Stimulated activated CD4-positive, alpha-beta T cell treated with anti-CD3 and anti-CD28 coated beads, Interleukin-4, amount 100 ng/mL, for 24 hours (primary cell): ENCODE measurements at places on chromosomes 2 and 18.

DNA sequence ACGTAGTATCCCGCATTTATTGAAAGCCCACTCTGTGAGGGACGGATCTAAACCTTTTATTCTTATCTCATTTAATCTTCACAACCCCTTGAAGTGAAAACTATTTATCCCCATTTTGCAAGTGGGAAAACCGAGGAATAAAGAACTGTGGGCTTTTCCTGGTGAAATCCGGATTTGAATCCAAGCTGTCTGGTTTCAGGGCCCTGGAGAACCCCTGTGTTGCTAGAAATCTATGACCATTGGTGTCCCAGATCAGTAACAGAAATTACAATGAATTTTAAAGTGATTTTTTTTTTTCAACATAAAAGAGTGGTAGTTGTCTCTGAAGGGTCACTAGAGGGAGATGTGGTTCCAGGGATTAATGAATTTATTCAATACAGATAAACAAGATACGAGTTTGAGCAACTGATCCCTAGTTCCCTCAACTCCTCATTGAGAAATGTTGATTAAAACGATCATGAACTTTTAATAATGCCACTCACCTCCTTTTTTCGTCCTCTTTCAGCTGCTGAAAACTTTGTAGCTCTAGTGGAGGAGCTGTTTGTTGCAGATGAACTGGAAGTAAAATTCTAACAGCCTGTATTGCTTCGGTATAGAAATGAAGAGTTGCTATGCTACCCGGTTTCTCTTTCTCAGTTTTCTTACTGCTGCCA is 940 bp downstream of the XRCC5 start:
- DNase-seq, result no peak

DNA sequence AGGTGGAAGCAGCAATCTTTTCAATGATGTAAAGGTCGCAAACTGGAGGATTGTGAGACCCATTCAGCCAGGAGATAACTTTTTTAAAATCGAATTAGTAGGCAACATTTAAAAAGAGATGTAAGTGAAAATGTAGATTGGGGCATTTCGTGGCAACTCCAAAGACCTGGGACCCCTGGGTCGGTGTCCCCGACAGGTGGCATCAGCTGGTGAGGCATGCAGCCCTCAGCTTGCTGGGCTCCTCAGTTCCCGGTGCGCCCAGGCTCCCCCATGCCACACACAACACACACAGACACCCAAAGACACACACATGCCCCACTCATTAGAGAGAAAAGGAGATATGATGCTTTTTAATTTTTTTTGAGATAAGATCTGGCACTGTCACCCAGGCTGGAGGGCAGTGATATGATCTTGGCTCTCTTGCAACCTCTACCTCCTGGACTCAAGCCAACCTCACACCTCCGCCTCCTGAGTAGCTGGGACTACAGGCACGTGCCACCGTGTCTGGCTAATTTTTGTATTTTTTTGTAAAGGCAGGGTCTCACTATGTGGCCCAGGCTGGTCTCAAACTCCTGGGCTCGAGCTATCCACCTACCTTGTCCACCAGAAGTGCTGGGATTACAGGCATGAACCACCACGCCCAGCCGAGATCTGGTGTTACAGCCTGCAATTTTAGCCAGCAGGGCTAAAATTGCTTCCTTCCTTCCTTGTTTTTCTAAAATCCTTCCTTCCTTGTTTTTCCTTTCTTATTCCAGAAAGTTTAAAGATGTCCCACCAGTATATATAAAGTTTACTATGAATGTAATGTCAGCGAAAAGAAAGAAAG is 122.6 kb upstream of the EPAS1 start:
- DNase-seq, result no peak

- peak; percentile 44 for DNase-seq
Observed at GRCh38 chr2:227106845-227107759, 56.9 kb downstream of the COL4A4 start.

DNA sequence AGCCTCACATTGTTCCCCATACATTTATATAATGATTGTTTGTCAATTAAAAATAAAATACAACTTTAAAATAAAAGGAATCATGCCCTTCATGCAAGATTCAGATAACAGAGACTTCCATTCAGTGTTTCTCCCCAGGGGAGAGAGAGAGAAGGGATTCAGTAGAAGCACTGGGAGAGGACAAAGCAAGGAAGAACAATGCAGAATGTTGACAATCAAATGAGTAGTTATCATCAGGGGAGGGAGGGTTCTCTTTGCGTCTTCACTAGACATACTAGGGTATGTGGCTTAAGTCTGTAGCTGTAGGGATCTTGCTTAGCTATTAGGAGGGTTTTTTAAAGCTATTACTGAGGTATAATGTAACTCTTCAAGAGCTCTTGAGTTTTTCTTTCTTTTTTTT is 30.7 kb downstream of the FSHR start:
- no peak for DNase-seq

- DNase-seq, result no peak
Observed at GRCh38 chr18:51041677-51042352, 11.8 kb downstream of the SMAD4 start.

DNA sequence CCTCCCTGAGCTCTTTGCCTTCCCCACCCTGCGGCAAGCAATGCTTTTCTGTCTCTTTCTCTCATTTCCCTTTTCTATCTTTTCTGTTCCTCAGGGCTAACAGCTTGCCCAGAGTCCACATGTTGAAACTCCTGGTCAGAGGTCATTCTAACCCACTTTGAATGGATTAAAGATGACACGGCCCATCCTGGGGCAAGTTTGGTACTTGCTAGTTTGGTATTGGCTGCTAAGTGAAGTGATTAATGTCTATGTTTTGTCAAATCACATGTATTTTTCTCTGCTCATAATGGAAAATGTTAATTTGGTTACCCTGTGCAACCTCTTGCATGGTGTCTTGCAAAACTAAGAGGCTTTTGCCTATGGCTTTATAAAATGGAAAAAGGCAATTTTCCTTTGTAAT is 960.2 kb downstream of the CNTNAP5 start:
- DNase-seq, result no peak

DNA sequence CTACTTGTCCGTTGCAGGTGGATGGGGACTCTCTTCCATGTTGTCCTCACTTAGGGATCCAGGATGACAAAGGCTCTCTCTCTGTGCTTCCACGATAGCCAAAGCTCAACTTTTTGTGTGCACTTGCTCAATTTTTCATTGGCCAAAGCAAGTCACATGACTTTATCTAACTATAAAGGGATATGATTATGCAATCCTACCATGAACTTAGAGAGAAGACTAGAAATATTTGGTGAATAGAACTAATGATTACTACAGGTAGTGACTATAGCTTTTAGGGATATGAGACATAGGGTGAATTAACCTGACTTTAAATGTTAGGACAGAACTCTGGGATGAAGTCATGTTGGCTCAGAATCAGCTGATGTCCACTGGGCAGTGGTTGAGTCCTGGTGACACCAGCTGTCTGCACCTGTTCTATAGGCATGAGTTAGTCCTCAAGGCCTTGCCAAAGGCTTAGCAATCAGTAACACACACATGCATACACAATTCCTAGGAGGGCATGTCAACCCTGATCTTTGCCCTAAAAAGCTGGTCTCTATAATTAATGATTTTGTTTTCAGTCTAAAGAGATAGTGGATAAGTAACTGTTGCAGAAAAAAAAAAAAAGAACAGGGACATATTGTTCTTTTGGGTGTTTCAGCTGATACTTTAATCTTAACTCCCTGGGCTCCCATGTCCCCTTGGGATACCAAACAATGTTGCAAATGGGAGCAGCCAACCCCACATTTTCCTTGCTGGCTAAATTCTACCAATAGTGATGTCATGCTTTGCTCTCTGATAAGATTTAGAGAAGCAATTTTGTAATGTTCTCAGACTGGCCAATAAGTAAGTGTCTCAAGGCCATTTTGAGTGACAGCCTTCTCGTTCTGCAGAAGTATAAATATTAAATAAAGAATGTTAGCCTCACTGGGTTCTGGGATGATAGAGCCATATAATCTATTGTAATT is 12.5 kb upstream of the HK2 start:
- no peak for DNase-seq

- DNase-seq, result no peak
Observed at GRCh38 chr2:211944572-211944971, 594.0 kb downstream of the ERBB4 start.

DNA sequence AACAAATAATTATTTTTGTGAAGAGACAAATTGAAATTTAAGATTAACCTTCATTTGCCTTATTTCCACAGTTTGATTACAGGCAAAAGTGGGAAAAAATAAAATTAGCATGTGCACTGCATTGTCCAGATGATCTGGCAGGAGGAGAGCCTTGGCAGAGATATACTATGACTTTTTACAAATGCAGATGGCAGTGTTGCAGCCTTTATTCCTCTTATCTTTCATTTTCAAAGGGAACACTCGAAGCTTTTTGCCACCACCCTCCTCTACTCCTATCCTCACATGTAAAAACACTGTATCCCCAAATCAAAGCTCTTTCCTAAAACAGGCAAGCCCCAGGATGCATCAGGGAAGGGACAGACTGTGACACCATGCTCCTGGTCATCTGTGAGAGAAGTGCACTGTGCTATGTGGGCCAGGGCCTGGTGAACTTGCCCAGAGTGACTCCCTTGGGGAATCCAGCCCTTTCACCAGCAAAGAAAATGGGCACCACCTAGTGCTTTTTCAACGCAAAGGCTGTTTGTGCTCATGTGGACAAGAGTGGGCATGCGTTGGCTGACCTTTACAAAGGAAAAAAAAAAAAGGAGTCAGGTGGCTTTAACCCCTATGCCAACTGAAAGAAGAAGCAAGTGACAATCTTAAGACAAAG is 74.7 kb upstream of the ETAA1 start:
- no peak for DNase-seq

DNA sequence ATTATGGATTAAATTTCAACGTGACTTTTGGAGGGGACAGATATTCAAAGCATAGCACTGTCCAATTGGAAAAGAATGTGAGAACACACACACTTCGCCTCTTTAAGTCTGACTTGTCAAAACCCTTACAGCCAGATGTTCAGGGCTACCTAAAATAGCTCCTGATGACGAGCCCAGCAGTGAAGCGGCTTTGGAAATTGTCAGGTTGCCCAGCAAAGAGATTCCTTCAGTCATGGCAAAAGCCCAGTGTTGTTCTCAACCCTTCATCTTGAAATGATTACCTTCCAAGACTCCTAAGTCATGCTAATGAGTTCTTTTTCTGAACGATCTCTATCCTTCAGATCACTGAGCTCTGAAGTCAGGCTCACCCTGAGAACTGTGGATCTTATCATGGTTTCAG is 436.6 kb downstream of the LRATD1 start:
- DNase-seq, result no peak

DNA sequence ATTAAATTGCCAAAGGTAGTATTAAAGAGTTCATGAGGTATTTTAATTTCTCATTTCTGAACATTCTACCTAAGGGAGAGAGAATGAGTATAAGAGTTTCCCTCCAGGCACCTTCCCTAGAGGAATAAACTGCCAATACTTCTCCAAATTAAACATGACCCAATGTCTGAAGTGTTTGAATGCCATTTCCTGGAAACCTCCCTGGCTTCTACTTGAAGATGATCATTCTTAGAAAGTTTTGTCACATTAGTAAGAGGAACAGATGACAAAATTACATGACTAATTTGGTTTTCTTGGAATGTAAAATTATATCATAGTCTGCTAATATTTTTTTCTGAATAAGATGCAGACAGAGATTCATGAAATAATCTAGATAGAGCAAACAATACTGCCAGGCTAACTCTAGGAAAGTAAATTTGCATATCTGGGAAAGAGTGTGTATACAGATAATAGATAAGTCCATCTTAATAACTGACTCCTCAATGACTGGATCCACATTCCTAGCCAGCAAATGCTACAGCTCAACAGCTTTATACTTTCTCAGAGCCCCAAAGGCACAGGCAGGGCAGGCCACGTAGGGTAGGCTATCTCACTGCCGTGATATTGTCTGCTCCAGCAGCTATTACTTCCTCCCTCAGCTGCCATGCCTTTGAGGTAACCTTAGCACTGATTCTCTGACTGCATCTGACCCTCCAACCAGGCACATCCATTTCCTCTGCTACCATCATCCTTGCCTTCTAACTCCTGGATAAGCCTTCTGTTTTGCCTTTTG is 630.8 kb upstream of the PIK3C3 start:
- DNase-seq, result no peak

DNA sequence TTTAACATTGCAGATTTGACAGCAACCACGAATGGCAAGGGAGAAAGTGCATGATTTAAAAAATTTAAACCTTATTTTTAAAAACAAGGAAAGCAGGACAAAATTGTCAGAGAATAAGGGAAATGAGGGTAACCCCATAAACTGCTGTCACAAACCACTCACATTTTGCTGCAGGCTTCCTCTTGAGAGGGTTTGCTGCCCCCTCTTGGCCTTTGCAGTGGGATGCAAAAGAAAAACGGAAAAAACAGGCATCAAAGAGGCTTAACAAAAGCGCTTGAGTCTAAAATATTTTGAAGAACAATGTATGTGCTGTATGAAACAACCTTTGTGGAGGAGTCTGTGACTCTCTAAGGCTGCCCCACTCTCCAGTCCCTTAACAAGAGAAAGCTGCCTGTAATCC is 91.6 kb downstream of the TMX3 start:
- peak; percentile 7 for DNase-seq

- DNase-seq, result no peak
Observed at GRCh38 chr18:34467058-34467457, 242.3 kb upstream of the NOL4 start.

DNA sequence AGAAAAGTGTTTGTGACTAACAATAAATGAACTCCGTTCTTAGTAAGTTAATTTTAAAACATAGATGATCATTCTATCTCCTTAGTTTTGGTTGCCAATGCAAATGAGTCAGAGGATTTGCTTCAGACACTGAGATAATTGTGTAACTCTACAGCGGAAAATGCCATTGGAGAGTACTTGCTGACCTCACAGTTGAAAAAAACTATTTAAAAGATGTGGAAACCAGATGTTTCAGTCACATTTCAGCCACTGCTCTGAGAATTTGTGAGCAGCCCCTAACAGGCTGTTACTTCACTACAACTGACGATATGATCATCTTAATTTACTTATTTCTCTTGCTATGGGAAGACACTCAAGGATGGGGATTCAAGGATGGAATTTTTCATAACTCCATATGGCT is at the start of gene TNFAIP6:
TSS of gene TNFAIP6 (plus strand) at position 234 of the 400 bp plus-strand sequence. CDS start at position 309, 75 bp downstream.
- DNase-seq, result no peak

- no peak for DNase-seq
Observed at GRCh38 chr2:212359425-212360067, 179.1 kb downstream of the ERBB4 start.

DNA sequence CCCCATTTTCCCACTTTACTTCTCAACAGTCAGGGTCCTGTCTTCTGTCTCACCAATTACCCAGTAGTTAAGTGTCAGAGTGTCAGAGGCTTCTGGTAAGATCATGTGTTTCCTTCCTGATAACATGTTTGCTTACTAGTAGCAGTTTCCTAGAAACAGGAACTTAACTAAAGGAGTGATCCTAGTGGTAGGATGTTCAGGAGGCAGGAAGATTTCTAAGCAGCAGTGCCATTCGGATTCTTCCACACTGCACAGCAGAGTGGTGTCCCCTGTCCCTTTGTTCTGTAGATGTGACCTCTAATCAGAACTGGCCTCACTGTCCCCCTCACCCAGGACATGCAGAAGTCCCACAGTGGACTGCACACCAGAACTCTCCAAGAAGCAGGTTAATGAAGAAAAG is 221.8 kb upstream of the OSR1 start:
- DNase-seq, result no peak

GRCh38 chr18:78619854-78620253 is 359.8 kb upstream of the SALL3 start:
- no peak for DNase-seq
